ENCODE measurements at places on chromosomes 6 and 20.
A peak's percentile ranks its signal among the peaks of the same experiment; 100 is the strongest.

DNA sequence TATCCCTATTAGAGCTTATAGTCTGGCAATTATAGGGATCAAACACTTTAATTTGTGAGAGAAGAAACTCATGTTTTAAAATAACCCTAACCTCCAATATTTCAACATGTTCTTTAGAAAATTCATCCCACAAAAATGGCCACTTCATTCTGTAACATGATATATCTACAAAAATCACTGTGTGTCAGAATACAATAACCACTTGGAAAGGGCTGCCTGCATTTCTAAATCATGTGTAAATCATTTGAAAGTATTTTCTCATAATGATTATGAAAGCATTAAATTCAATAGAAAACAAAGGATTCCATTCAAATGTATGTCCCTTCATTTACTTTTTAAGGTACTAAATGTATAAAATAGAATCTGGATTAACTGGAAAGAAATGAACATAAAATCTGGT, 101.4 kb upstream of the NHSL1 start:
- DNase-seq: no peak

DNA sequence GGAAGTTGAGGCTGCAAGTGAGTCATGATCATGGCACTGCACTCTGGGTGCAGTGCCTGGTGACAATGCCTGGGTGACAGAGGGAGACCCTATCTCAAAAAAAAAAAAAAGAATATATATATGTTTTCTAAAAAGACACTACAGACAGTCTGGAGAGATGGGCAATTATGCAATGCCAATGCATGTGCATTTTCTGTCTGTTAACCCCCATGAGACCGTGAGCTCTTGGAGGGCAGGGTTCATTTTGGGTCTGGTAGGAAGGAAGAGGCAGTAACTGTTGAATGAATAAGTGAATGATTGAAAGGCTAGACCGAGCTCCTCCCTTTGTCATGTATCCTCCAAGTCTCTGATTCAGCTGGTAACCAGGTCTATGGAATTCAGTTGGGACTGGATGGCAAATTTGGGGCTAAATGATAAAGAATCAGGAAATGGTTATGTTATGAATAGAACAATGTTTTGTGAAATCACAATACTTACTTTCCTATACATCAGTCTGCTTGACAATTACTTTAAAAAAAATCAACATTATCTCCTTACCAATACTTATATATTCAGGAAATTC, 5.6 kb upstream of the BLCAP start:
- no peak for DNase-seq

DNA sequence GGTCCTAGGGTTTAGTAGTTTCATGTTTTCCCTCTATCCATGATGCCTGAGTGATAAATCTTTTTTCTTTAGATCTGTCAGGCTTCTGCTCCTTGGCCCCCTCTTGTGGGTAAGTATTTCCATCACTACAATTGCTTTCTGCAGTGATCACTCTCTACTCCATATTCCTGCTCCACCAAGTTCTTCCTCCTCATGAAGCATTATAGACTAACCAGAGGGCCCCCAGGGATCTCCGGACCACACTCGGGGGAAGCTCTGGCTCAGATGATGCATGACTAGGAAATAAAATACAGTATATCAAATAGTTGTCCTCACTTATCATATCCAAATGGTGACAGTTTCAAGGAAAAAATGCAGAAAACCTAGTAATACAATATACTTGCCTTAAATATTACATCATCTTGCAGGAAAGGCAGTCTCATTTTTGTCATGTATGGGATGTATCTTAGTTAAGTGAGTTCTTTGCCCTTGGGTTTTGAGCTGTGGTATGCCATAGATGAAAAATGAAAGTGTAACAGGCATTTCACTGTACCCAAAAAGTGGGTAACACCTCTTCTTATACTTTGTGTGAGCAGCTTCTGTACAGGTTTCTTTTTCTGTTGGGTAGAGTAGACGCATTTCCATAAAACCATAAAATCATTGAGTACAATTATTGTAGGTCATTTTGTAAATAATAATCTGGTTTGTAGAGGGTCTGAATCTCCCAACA, 200.9 kb upstream of the EYA4 start:
- no peak for DNase-seq

GRCh38 chr6:123203928-123204327, 207.9 kb downstream of the CLVS2 start:
- no peak for DNase-seq

DNA sequence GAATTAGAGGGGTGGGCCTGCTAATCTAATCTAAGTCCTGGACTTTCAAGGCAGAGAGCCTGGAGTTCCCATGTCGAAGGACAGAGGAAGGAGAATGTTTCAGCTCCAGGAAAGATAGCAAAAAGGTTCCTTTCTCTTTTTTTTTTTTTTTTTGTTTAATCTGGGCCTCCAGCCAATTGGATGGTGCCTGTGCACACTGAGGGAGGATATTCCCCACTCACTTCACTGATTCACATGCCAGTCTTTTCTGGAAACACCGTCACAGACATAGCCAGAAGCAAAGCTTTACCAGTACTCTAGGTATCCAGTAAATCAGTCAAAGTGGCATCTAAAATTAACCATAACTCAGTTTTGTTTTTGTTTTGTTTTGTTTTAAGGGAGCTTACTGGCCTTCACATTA, 721.1 kb downstream of the TENT5A start:
- DNase-seq: no peak

- DNase-seq: no peak
Measured at GRCh38 chr6:32111424-32112066, 2.4 kb upstream of the TNXB start.

GRCh38 chr6:7920425-7920824, 9.8 kb upstream of the TXNDC5 start:
- peak; percentile 16 for DNase-seq

- no peak for DNase-seq
Measured at GRCh38 chr6:45608252-45608913, 230.6 kb upstream of the SUPT3H start.

DNA sequence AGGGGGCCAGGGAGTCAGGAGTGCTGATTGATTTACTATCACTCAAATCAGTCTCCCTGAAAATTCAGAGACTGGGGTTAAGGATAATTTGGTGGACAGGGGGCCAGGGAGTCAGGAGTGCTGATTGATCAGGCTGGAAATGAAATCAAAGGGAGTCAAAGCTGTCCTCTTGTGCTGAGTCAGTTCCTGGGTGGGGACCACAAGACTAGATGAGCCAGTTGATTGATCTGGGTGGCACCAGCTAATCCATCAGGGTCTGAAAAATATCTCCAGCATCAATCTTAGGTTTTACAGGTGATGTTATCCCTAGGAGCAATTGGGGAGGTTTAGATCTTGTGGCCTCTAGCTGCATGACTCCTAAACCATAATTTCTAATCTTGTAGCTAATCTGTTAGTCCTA, 6.1 kb upstream of the AFG1L start:
- DNase-seq: no peak

- no peak for DNase-seq
Measured at GRCh38 chr6:42185597-42185996, 9.2 kb downstream of the GUCA1B start.

DNA sequence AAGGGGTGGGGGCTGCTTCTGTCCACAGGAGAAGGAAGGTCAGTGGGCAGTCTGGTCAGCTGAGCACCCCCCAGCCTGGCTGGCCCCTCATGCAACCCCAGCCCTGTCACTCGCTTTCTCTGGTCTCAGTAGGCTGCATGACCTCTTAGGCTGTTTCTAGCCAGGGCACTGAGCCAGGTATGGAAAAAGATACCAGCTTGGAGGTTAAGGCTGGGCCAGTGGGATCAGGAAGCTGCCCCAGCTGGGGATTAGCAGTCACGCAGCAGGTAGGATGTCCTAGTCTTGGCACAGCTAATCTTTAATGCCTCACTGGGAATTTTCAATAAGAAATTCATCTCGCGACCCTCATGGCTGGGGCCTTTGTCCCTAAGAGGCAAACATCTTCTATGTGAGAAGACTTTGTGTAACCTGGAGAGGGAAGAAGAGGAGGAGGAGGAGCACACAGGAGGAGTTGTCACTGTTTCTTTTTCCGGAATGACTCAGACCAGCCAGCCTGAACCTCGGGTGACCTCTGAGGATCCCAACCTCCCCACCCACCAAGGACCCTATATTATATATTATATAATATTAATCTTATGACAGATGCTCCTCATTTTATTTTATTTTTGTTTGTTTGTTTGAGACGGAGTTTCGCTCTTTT, 2.4 kb upstream of the BPIFA2 start:
- DNase-seq: no peak

- DNase-seq: no peak
Measured at GRCh38 chr6:42359021-42359420, 92.7 kb downstream of the TRERF1 start.

DNA sequence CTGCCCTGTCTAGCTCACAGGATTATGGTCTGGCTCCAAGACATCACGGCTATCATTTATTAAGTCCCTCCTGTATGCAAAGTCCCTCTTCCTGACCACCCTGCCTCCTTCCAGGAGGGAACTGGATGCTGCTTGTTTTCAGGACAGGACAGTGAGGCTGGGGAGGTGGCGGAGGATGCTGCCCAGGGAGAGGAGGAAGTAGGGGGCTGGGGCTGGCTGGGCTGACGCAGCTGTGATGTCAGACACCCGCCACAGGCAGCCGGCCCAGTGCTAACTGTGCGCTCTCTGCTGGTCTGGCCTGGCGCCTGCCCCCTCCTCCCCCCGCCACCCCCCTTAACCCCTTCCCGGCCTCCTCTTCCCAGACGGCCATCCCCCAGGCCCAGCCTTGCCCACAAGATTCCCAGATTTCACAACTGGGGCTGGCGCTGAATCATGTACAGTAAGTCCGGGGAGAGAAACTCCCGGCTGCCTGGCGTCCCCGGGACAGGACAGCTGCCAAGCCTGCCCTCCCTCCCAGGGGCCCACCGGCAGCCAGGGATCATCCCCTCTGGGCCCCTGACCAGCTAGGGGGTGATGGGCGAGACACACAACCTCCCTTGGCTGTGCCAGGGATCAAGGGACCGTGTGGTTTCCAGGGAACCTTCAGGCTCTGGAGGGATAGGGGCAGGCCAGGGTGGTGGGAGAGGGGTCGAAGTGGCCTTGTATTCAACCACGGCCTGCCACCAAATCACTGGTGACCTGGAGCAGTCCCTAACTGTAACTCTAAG, 118.1 kb downstream of the CEBPB start:
- DNase-seq: no peak

DNA sequence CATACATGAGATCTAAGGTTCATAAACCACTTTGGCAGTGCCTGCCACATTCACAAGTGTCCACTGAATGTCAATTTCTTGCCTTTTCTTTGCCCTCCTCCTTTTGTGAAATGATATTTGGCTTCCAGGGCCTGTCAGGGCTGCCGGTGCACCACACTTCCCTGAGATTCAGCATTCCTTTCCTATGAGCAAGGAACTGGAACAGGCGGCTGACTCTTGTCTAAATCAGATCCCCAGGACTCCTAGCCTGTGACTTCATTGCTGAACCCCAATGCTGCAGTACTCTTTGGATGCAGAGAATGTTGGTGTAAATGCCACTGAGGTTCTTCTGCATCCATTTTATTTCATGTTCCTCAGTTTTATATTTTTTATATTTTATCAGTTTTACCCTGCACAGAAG, 172.2 kb downstream of the ARID1B start:
- no peak for DNase-seq

- no peak for DNase-seq
Measured at GRCh38 chr6:16060039-16060438, 68.8 kb upstream of the MYLIP start.

- no peak for DNase-seq
Measured at GRCh38 chr6:44778513-44778912, 391.0 kb downstream of the CDC5L start.

All from activated CD4-positive, alpha-beta T cell treated with anti-CD3 and anti-CD28 coated beads, Interleukin-2, amount 50 U/mL, for 48 hours (primary cell).